ENCODE measurements at places on chromosomes 11 and 22.
A peak's percentile ranks its signal among the peaks of the same experiment; 100 is the strongest.

DNA sequence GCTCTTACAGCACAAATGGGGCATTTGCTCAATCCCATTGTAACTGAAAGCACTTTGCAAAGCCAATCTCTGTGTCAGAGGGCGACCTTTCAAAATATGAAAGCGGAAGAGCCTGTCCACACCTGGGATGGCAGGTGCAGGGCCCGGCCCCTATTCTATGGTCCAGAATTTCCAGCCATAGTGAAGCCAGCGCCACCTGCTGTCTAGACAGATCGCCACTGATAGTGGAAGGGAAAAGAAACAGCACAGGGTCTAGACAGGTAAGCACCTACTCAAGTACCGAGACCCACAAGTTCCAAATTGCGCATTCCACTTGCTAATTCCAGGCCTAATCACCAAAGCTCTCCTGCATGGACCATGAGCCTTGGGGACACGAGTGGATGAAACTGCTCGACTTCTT lies 141.4 kb downstream of the NTM start:
- DNase-seq = peak; percentile 78

DNA sequence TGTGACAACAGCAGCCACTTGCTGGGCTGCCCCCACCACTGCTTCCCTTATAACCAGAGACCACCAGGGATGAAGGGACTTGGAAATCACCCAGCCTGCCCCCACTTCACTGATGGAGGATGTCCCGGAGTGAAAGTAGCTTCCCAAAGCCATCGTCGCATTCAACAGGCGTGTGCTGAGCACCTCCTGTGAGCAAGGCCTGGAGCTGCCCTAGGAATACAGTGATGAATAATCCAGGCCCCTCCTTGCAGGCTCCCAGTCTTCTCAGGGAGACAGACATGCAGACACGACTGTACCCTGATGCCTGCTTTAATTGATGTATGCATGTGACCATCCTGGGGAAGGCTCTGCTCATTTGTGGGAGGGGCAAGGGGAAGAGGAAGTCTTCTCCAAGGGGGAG lies 22.6 kb downstream of the PTPN5 start:
- no peak for DNase-seq

DNA sequence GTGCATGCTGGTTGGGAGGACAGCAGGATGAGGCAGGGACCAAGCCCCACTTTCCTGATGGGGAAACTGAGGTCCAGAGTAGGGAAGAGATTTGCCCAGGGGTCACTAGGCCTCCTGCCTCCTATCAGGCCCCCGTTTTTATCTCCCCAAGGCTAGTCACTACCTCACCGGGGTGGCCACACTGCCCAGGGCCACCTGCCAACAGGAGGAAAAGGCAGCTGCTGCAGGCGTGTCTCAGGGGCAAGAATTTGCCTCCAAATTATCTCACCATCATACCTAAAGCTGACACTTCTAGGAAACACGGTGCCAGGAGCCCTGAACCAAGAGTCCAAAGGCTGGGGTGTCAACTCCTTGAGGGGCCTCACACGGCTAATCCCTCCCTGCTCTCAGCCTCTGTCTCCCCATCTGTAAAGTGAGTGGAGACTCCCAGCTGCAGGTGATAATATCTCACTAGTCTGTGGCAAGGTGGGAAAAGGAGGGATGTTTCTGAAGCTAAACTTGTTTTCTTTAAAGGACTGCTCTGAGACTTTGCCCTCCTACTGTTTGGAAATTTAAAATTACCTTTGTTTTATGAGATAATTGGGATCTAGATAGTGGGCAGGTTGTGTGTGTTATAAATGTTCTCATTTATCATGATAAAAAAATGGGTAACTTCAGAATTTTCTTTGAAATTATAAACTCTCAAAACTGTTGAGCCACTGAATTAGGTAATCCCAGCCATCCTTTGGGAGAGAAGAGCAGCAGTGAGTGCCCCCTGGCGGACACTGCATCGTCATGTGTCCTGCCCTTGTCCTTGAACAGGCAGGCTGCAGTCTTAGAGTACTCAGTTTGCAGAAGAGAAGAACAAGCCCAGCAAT lies 60.0 kb downstream of the MYO7A start:
- peak; percentile 93 for DNase-seq

- DNase-seq = no peak
Observed at GRCh38 chr22:44482776-44483175, 15.3 kb downstream of the RTL6 start.

GRCh38 chr11:131228378-131228777 lies 142.0 kb upstream of the NTM start:
- DNase-seq = no peak

- DNase-seq = no peak
Observed at GRCh38 chr11:2164081-2164480, 3.1 kb upstream of the INS start.

GRCh38 chr22:21455334-21456089 lies 11.7 kb upstream of the TMEM191C start:
- no peak for DNase-seq

DNA sequence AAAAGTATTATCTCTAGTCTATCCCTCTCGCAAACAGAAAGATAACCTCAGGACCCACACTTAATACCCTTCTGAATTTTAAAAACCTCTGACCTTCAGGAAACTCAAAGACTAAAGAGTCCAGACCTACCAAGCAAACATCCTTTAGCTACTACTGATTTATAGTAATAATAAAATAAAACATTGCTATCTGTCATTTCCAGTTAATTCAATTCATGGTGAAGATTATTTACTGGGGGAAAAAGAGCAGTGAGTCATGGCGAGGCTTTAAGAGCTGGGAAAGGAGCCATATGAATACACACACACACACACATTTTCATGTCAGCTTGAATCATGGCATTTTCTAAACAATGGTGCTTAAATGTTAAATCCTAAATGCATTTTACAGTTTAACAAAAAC lies 87.1 kb downstream of the FAM76B start:
- DNase-seq = no peak

GRCh38 chr11:113256431-113257202 lies 57.8 kb upstream of the TTC12 start:
- DNase-seq = no peak

- DNase-seq = peak; percentile 91
Observed at GRCh38 chr11:47980088-47980906, at the start of gene PTPRJ. Gene PTPRJ (plus strand): TSS chr11:47980559. CDS start chr11:47980913, 354 bp downstream.

- DNase-seq = peak; percentile 41
Observed at GRCh38 chr11:105609832-105610781, at the start of gene GRIA4. Gene GRIA4 (plus strand): TSS chr11:105610073. CDS start chr11:105610998, 925 bp downstream.

DNA sequence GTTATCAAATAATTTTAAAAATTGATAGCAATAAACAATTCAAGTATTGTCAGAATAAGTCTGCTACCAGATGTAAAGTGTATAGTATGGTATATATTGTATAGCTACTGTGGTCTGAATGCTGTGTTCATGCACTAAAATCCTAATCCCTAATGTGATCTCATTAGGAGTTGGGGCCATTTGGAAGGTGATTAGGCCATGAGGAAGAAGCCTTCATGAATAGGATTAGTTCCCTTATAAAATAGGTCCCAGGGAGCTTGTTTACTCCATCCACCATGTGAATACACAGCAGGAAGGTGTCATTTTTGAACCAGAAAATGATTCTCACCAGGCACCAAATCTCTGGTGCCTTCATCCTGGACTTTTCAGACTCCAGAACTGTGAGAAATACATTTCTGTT lies 363.0 kb upstream of the CNTN5 start:
- no peak for DNase-seq

GRCh38 chr11:100612766-100613165 lies 74.3 kb upstream of the ARHGAP42 start:
- no peak for DNase-seq

DNA sequence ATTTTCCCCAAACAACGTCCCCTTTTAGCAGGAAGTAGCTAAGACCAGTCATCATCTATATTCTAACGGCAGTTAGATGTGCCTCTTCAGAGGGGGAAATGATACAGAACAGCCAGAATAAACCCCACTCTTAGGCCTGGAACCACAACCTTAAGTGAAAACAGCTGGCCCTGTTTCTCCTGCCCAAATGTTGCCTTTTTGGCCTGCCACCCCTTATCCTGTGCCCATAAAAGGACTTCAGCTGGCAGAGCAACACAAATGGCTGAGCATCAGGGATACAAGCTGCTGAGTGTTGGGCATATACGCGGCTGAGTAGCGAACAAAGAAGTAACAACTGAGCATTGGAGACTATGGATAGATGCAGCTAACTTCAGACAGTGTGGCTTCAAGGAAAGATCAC lies 1491.4 kb downstream of the LRRC4C start:
- DNase-seq = no peak

GRCh38 chr11:89536926-89537325 lies 45.8 kb upstream of the NOX4 start:
- DNase-seq = no peak

- peak; percentile 5 for DNase-seq
Observed at GRCh38 chr11:437228-437870, 4.5 kb downstream of the ANO9 start.

- no peak for DNase-seq
Observed at GRCh38 chr11:130675371-130675821, 227.0 kb downstream of the ADAMTS15 start.

GRCh38 chr11:118245936-118246562 lies 6.1 kb downstream of the MPZL3 start:
- DNase-seq = no peak

- no peak for DNase-seq
Observed at GRCh38 chr11:110455718-110456117, 26.0 kb downstream of the FDX1 start.

- peak; percentile 79 for DNase-seq
Observed at GRCh38 chr11:75597636-75598035, 35.6 kb downstream of the SERPINH1 start.

- peak; percentile 94 for DNase-seq
Observed at GRCh38 chr11:117861151-117862018, 15.1 kb downstream of the FXYD6 start.

DNA sequence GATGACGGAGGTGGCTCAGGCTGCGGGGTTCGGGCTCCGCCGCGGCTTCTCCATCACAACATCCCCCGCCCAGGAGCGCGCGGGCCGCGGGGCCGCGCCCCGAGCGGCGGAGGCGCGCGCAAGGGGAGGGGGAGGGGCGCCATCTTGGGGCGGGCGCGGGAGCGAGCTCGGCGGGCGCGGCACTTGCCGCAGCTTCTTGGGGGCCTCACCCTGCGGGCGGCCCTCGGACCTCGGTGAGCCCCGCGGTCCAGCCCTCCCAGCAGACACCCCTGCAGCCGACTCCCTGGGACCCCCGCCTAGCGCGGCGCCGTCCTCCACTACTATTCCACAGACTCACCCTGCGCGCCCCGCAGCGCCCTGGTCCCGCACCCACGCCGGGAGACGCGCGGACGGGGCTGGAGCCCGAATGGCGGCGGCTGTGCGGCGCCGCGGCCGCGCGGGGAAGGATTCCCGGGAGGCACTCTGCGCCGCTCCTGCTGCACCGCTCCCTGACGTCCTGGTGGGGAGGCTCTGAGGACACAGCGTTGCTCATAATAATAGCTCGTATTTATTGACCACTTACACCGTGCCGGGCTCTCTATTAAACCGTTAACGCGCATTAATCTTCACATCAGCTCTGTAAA lies at the start of gene APBB1:
APBB1 (minus strand) TSS at position 86 of the 623 bp plus-strand sequence. CDS start 7,747 bp downstream, outside the sequence.
- DNase-seq = peak; percentile 95

DNA sequence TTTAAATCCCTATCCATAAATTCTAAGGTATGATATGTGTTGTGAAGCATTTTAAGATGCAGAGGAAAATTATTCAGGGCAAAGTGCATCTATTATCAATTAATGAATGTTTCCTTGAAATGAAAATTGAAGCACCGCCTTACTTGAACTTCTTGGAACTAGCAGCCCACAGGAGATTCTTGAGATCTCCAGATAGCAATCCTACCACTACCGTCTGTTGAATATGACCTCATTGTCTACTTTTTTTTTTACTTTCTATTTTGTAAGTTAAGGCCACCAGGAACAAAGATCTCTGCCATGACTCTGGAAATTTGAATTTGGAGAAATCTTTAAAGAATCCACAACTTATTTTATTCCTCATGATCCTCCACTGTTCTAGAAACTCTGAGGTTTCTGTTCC lies 808.7 kb downstream of the KCNA4 start:
- DNase-seq = no peak

DNA sequence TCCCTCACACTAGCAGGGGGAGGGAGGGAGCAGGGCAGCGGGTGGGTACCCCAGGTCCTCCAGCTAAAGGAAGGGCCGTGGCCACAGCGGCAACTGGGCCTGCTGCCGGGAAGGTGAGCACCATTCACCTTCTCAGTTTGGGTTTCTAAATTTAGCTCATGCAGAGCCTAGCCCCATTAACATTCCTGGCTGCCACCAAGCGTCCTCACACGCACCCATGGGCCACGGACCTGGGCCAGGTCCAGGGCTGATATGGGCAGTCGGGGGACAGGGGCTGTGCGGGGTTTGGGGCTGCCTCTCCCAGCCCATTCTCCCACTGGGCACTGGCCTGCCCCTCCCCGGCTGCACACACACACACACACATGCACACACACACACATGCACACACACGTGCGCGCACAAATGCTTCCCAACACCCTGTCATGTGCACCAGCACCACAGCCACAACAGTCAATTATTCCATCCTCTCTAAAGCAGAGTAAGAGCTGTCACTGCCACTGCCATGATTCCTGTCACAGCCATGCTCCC lies 28.7 kb downstream of the SYT7 start:
- no peak for DNase-seq

- no peak for DNase-seq
Observed at GRCh38 chr11:114215871-114216795, 80.1 kb upstream of the NNMT start.

- DNase-seq = no peak
Observed at GRCh38 chr22:36966851-36967540, 52.3 kb downstream of the TST start.

DNA sequence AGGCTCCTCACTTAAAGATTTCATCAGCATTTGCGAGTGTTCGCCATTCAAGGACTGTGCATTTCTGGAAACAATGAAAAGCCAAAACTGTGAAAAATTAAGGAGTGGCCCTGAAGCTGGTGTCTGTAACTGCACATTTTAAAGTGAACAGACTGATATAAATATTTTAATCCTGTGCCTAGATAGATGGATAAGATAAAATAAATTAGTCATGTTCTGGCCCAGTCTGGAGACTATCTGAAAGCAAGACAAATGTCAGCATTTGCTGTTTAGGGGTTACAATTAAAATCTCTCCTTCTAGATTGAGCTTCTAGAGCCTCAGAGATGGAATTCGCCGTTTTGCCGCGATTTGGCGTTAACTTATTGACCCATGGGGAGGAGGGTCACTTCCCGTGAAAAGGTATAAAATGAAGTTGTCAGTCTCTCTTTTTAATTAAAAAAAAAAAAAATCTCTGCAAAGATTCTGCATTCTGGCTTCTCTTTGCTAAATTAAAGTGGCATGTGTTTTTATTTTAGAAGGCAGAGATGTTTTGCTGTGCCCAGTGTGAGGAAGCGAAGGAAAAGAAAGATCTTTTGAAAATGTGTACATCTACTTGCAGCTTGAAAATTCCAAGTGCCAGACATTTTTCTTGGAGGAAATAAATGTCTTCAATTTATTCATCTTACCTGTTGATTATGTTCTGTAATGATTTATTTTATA lies 79.7 kb upstream of the WNT7B start:
- DNase-seq = no peak

GRCh38 chr22:47587861-47588577 lies 825.6 kb downstream of the TBC1D22A start:
- no peak for DNase-seq
